ENCODE measurements at places on chromosomes 11 and 22.
A peak's percentile ranks its signal among the peaks of the same experiment; 100 is the strongest.

DNA sequence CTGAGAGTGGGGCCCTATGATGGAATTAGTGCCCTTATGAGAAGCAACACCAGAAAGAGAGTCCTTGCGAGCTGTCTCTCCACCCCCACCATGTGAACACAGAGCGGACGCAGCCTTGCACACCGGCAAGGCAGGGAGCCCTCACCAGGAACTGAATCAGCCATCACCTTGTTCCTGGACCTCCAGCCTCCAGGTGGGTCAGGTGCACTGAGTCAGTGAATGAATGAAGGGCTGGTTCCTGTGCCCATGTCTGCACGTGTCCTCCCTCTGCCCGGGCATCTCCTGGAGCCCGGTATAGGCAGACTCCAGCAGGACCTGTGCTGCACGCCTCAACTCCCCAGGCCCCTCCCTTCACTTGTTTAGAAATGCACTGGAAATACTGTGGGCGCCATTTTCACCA is 54.9 kb downstream of the LINC01488 start:
- no peak for DNase-seq

GRCh38 chr11:16737818-16738192 is 642 bp upstream of the C11orf58 start:
- peak; percentile 70 for DNase-seq

DNA sequence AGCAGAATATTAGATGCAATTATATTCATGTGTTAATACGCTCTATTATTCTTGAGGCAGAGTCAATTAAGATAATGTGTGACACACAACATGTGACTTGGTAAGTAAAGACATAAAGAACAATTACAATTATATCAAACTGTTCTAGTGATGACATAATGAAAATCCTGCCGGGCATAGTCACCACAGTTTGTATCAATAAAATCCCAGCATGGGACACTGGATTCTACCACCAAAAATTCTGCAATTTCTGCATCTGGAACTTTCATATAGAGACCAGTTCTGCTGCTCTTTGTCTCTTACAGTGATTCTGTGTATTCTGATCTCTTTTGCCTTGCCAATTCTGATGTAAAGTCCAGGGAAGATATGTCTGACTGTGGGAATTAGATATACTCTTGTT is 495.6 kb upstream of the LRRC4C start:
- DNase-seq: no peak

DNA sequence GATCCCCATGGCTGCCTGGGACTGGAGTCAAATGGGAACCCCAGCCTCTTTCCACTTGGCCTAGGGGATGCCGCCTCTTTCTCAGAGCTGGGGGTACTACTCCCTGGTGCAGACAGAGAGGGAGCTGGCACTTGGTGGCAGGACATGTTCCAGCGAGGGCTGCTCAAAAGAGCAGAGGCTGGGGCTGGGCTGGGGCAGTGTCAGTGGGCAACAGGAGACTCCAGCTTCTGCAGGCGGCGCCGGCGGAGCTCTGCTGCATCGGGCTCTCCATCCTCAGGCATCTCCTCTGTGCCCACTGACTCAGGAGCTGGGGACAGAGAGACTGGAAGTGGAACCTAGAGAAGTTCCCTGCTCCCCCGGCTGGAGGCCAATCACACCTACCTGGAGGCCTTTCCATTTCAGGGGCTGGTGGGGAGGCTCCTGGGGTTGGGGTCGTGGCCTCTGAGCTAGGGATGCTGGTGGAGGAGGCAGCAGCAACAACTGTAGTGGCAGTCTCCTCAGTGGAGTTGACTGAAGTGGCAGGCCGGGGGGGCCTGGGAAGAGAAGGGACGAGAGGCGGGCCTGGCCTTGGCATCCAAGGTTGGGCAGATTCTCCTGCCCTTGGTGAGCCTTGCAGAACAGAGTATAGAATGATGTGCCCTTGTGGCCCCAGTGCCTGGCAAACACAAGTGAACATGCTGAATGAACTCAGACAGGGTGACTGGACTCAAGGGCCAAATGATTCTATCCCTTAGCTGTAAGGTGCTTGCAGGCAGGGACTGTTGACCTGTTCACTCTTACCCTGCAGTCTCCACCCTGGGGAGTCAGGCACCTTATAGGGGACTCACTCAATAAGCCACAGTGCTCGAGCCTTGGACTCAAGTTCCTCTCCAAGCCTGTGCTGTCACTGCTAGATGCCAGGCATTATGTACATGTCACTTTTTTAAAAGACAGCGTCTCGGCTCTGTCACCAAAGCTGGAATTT is 5.9 kb downstream of the SYVN1 start:
- DNase-seq: no peak

- DNase-seq: no peak
These were observed at the start of gene SEPTIN5 for GRCh38 chr22:19714312-19715187. SEPTIN5 (plus strand) TSS chr22:19714503; CDS start chr22:19714589, 86 bp downstream.

- no peak for DNase-seq
These were observed 42.3 kb downstream of the MOB2 start for GRCh38 chr11:1444321-1444720.

GRCh38 chr11:128841461-128842072 is 25.5 kb downstream of the KCNJ1 start:
- no peak for DNase-seq

GRCh38 chr11:3878258-3878584 is 22.8 kb downstream of the STIM1 start:
- no peak for DNase-seq

- DNase-seq: no peak
These were observed 17.0 kb upstream of the CTTN start for GRCh38 chr11:70381350-70381749.

Data from KG1 (cell line).